ENCODE measurements at places on chromosomes 16 and 17.

DNA sequence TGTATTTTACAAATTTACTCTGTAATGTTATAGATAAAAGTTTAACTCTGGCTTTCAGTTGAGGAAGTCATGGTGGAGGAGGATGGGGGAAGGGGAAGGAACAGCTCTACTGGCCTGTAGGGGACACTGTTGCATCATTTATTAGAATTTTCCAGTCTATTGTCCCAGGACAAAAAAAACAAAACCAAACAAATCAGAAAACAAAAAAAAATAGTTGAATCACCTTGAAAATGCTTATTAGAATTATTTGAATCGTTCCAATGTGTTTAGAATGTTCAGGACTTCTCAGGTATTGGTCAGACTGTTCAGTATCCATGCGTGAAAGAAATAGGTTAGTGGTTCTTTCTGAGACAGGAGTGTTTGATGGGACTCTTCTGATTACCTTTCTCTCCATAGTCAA lies 242.0 kb downstream of the FTO start:
- peak; percentile 12 for DNase-seq

DNA sequence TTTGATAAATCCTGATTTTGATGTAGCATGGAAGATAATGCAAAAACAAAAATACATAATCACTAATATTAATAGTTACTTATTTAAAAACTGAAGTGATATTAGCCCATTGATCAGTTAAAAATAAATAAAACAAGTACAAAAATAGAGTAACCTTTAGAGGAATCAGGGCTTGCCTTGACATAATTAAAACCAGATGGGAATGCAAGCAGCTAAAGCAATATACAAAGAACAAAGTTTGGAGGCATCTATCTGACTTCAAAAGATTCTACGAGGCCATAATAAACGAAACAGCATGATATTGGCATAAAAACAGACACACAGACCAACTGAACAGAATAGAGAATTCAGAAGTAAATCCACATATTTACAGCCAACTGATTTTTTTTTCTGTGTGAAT lies 15.0 kb upstream of the HEATR3 start:
- DNase-seq, result no peak

DNA sequence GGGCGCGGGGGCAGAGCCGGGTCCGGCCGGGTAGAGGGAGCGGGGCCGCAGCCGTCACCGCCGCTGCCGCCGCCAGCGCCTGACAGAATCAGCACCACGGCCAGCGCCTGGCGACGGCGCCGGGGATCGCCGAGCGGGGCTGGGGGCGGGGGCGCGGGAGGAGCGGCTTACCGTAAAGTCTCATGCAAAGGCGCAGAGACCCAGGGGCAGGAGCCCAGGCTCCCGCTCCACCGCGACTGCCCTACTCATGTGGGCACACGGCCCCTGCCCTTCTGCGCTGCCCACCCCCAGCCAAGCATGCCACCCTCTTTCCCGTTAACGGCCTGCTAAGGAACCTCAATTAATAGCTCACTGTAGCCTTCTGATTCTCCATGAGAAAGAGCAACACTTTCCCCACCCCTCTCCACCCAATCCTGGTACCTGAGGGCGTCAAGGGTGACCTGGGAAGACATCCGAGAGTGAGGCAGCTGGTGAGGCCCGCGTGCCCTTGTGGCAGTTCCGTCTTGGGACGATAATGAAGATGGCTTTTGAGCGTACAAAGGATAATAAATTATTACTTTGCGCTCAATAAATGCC lies at the start of gene SEZ6:
Gene SEZ6, minus strand, starts transcription at position 98 of the 576 bp plus-strand sequence. CDS start 164 bp downstream, outside the sequence.
- DNase-seq, result peak; percentile 37

DNA sequence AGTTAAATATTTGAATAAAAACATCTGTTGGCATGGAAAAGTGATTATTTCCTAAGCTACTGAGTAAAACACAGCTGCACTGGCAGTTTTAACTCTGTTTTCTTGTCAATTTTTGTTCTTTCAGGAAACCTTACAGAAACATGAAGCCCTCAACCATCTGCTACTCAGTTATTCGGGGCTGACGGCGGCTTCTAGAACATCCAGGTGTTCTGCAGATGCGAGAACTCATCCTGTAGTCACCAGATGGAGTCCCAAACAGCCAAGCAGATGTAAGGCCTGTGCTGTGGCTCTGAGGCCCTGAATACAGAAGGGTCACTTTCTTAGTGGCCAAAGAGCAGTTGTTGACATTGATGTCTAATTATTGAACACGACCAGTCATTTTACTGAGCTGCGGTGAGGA lies 15.5 kb downstream of the ARSG start:
- no peak for DNase-seq

GRCh38 chr16:31213342-31213741 lies 577 bp upstream of the TRIM72 start:
- no peak for DNase-seq

GRCh38 chr16:72961863-72962262 lies 86.1 kb downstream of the ZFHX3 start:
- DNase-seq, result no peak

GRCh38 chr16:58099097-58099955 lies 29.9 kb downstream of the CFAP20 start:
- no peak for DNase-seq

- no peak for DNase-seq
Observed at GRCh38 chr17:42359133-42359532, 29.1 kb downstream of the STAT3 start.

- no peak for DNase-seq
Observed at GRCh38 chr16:61246592-61246991, 789.6 kb downstream of the CDH8 start.

DNA sequence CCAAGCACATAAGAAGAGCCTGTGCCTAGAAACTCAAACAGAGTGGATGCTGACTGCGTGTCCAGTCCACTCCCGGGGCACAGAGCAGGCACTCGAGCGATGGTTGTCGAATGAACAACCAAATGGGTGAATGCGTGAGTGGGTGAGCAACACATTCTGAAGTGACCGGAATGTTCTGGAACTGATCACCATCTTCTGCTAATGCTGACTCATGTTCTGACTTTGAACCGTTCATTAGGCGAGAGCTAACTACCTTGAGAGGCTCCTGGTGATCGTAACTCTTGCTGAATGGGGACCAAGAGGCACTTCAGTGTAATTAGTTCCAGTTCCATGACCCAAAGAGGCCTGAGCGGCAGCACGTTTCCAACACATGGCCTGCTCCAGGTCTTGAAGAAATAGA lies 37.9 kb downstream of the IRF8 start:
- DNase-seq, result no peak

DNA sequence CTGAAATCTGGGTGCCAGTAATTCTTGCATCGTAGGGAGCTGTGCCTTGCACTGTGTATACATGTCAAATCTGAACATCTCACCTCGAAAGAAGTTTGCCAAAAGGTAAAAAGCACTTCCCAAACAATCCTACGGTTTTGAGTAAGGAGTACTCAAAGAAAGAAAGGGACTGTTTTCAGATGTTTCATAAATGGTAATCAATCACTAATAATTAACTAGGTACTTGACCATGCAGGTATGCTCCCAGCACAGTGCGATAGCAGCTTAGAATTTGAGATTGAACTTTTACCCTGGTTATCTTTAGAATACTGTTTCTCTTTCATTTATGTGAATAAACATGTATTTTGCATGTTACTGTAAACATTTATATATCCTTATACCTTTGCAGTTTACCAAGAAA lies 39.0 kb downstream of the PRKCA start:
- no peak for DNase-seq

DNA sequence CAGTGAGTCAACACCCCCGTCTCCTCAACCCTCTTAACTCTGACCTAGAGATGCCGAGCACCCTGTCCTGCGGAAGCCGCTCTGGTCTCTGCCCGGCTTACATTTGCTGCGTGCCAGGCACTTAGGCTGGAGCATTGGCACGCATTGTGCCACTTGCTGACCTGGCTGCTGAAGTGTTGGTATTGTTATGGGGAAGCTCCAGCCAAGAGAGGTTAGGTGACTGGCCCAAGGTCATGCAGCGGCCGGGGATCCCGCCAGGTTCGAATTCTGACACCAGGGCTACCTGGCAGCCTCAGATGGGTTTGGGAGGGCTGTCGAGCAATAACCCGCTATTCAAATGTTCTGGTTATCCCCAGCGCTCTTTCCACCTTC lies 5.0 kb upstream of the HSD17B1 start:
- DNase-seq, result no peak

GRCh38 chr16:24747441-24747840 lies 18.0 kb downstream of the TNRC6A start:
- DNase-seq, result no peak

DNA sequence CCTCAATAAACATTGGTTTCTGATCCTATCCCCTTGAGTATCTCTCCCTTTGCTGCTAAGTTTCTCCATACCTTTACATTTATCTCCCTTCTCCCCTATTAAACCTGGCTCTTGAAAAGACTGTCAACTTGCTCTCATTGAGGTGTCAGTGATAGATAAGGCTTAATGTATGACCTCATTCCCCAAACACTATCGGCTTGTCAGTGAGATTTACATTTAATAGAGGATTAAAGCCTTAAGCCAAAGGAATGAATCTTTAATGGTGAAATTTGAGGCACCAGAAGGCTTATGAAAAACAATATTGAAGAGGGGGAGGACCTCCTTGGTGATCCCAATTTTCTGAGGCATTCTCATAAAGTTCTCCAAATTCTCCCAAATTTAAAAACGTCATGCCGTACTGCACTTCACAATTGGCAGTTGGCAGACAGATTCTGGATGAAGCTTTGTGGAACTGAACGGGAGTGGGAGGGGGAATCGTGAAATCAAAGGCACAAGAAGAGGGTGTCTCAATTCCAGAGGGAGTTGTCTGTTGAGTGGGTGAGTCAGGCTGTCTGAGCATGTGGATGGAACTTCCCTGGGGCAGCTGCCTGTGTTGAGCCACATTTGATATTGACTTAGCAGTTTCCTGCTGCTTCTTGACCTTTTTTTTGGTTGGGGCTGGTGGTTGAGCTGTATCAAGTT lies 478.8 kb downstream of the NPIPA7 start:
- DNase-seq, result no peak

DNA sequence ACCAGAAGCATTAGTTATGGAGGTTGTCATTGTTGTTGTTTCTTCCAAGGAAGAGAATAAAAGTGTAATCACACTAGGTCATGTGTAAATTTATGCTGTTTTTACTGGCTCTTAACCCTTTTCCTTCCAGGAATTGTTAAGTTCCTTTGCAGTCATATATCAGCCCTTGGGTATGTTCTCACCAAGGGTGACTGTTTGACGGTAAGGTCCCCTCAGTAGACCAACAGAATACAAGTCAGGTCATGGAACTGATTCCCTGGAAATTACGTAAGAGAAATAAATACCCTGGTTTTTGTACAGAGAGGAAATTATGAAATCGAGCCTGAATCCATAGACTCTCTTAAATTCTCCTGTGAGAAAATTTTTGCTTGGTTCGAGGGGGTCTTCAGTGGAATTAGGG lies 11.2 kb upstream of the KCNJ2 start:
- no peak for DNase-seq

GRCh38 chr17:5592382-5592781 lies 8.1 kb upstream of the NLRP1 start:
- peak; percentile 29 for DNase-seq

DNA sequence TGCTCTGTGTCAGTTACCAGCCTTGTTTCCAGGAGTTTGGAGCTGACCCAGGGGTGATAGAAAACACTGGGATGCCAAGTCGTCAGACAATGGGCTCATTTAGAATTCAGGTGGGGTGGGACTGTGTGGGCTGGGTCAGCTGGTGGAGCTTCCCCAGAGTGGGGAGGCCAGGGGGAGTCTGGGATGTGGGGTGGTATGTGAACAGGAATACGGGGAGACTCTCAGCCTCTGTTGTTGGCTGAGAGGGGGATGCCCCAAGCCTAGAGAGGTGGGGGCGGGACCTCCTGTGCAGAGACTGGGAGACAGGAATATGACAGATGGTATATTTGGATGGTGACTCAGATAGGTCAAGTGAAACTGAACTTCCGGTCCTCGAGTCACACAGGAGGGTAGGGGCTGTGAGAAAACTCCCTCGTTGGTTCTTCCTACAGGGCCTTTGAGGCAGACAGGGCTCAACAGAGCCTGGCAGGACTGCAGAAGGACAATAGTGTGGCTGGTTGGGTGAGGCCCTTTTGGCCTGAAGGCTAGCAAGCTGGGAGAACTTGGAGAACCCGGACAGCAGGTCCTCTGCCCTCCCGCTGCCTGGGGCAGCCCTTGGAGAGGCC lies 23.7 kb downstream of the CDH1 start:
- DNase-seq, result no peak

- DNase-seq, result no peak
Observed at GRCh38 chr17:56913000-56913311, 893 bp downstream of the TRIM25 start.

DNA sequence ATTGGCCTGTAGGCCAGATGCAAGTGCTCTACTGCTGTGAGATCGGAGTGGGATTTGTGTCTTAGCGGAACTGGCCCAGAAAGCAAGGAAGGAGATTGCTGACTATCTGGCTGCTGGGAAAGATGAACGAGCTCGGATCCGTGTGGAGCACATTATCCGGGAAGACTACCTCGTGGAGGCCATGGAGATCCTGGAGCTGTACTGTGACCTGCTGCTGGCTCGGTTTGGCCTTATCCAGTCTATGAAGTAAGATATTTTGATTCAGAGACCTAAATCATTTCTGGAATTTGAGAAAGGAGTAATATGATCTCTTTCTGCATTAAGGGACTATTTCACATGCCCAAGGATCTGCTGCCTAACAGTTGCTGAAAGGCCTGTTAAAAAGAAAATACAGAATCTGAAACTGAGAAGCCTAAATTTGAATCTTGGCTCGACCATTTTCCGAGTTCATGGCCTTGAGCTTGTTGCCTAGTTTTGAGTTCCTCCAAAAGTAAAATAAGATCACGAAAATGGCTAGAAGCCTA lies 21.1 kb downstream of the IST1 start:
- no peak for DNase-seq

GRCh38 chr17:13107676-13108235 lies 89.9 kb upstream of the ELAC2 start:
- no peak for DNase-seq

GRCh38 chr17:27896701-27897100 lies 3.5 kb upstream of the LYRM9 start:
- DNase-seq, result no peak

GRCh38 chr16:81447383-81448101 lies 2.9 kb downstream of the CMIP start:
- DNase-seq, result no peak

GRCh38 chr17:50618941-50619340 lies 15.7 kb upstream of the ABCC3 start:
- no peak for DNase-seq

GRCh38 chr16:49750341-49751000 lies 105.4 kb downstream of the ZNF423 start:
- DNase-seq, result no peak

GRCh38 chr16:55660828-55661227 lies 5.0 kb downstream of the SLC6A2 start:
- no peak for DNase-seq

DNA sequence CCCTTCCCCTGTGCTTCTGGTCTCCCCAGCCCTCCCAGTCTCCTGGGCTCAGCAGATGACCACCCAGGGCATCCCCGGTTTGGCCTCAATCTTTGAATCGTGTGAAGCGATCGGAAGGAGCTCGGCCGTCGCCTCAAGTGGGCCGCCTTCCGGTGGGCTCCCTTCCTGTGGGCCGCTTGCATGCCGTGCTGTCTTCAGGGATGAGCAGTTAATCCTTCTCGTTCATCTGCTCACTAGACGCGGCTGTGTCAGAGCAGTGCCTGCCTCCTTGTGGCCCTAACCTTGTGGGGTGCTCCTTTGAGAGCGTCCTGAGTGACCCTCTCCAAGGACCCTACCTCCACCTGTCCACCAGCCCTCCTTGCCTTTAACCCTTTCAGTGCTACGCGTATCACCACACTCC lies 40.4 kb downstream of the BAIAP2 start:
- DNase-seq, result no peak

Measured in skin of body (tissue), 3 donors.